ENCODE measurements at places on chromosomes 1 and 21.

GRCh38 chr1:75795703-75796193 is 934 bp upstream of the MSH4 start:
- no peak for DNase-seq

DNA sequence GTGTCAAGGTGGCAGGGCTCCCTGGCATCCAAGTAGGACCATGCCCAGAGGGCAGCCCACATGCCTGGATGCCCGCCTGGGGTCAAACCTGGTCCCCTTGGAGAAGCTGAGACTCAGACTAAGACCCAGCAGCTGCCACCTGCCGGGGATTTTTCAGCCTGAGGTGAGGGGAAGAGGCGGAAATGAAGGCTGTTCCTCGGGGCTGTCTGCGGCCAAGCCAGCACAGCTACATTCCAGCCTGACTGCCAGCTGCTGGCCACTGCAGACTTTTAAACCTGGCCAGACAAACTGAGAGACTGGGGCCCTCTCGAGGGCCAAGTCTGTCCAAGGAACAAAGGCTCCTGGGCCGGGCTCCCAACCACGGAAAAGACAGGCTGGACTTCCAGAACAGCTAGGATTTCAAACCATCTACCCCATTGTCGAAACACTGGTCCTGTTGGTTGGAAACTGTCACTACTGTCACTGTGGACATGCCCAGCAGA is 21.9 kb upstream of the PLEKHG5 start:
- no peak for DNase-seq

DNA sequence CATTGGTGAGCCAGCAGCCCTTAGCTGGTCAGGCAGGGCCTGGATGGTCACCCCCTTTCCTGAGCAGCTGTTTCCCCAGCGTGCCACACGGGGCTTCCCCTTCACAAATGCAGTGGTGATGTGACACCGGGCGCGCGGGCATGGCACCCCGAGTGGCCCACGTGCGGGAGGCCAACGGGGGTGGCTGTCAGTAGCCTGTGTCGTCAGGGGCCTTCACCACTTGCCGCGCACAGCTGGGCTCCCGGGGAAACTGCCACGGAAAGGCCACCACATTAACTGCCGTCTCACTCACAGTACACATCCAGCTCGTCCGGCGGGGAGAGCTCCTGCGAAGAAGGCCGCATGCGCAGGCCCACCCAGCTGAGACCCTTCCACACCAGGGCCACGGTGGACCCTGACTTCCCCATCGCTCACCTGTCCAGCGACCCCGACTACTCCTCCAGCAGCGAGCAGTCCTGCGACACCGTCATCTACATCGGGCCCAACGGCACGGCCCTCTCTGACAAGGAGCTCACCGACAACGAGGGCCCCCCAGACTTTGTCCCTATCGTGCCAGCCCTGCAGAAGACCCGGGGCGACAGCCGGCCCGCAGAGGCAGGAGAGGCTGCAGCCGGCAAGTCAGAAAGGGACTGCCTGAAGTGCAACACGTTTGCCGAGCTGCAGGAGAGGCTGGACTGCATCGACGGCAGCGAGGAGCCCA is 530.5 kb downstream of the KIF26B start:
- DNase-seq, result no peak

DNA sequence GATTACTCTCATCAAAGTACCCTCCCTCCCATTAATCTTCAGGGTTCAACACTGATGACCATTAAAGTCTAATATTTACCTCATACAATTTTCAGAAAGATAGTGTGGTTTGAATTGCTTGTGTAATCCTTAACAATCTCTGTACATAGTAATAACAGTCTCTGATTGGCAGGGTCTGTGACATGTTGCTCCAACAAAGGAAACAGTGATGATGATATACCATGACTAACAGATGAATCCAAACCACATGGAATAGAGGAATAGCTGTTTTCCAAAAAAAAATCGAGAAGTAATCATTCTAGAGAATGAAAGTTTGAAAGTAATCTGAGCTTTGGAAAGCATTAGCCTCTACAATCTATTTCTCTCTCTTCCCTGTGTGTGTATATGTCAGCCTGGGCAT is 610.1 kb upstream of the NEGR1 start:
- DNase-seq, result peak; percentile 10

DNA sequence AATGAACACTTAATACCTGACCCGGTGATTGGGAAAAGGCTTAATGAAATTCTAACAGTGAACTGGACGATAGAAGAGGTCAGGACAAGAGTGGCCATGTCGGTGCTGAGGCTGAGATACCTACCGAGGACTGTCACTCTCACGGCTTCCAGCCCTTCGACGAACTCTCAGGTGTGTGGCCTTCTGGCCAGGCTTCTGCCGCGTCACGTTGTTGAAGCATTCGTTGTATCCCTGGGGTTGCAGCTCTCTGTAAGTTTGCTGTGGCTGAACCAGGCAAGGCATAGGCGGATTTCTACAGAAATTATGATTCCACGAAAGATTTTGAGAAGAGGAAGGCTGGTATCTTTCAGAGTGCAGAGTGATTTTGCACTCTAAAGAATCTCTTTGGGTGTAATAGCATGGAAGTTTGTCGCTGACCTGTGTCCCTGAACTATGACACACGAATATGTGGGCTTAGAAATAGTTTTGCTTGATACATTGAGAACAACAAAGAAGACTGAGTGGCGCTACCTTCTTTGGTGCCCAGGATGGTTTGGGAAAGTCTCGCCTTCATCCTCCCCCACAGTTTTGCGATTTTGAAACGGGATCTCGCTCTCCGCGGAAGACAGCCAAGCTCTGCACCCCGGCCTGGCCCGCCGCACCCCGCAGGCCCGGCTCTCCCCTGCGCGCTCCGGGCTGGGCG is 403 bp upstream of the EPHX4 start:
- DNase-seq, result no peak

GRCh38 chr1:33864460-33865389 is 846 bp downstream of the HMGB4 start:
- no peak for DNase-seq

DNA sequence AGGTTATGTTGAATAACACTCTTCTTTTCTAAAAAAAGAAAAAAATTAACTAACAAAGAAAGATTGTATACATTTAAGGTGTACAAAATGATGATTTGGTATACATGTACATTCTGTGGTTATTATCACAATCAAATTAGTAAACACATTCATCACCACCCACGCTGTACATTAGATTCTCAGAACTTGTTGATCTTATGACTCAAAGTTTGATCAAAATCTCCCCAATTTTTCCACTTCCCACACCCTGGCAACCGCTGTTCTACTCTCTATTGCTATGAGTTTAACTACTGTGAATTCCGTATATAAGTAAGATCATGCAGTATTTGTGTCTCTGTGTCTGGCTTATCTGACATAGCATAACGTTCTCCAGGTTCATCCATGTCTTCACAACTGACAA is 469.5 kb upstream of the CHRM3 start:
- no peak for DNase-seq

- DNase-seq, result peak; percentile 69
Observed at GRCh38 chr1:241837901-241838300, 10.1 kb upstream of the EXO1 start.

- DNase-seq, result no peak
Observed at GRCh38 chr21:17752171-17752570, 67.0 kb downstream of the C21orf91 start.

- no peak for DNase-seq
Observed at GRCh38 chr1:160009801-160010200, 22.0 kb downstream of the PIGM start.

DNA sequence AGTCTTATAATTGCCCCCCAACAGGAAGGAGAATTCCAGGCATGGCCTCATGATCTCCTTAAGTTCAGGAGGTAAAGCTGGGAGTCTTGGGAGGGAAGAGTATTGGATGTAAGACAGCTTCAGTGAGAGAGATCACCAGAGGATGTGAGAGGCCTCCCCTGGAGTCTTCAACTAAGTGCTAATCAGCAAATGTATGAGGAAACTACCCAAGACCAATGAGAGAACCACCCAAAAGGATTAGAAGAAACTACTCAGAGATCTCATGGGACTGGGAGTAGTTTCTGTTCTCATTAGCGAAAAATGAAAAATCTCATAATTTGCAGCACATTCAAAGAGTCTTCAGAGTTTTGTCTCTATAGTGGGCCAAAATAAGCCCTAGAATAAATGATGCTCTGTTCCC is 36.6 kb upstream of the WNT2B start:
- DNase-seq, result no peak

DNA sequence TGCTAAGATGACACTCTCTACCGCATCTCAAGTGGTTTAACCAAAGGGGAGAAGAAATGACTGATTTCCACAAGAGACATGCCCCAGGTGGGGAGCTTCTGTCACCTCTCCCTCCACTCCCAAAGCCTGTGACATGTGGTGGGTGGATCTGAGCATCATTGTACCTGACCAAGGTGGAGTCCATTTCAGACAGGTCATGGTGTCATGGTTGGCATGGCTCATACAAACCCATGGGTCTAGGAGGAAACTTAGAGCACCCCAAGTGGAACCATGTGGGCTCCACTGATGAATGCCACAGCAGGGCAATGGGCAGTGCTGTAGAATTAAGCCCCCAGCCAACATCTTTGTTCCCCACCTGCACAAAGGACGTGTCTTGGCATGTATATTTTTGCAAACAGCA is 131.5 kb upstream of the EDN2 start:
- DNase-seq, result no peak

DNA sequence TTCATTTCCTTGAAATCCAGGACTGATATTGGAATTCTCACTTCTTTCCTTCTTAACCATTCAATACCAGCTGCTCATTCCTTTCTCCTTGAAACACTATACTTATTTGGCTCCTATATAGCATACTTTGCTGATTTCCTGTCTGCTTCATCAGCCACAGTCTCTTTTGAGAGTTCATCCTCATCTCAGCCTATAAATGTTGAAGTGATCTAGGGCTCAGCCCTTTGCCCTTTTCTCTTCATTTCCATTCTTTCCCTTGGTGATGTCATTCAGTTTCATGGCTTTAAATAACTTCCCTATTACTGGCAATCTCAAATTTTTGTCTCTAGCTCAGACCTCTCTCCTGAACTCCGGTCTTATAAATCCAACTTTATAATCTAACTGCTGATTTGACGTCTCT is 24.1 kb upstream of the RABGAP1L start:
- no peak for DNase-seq

DNA sequence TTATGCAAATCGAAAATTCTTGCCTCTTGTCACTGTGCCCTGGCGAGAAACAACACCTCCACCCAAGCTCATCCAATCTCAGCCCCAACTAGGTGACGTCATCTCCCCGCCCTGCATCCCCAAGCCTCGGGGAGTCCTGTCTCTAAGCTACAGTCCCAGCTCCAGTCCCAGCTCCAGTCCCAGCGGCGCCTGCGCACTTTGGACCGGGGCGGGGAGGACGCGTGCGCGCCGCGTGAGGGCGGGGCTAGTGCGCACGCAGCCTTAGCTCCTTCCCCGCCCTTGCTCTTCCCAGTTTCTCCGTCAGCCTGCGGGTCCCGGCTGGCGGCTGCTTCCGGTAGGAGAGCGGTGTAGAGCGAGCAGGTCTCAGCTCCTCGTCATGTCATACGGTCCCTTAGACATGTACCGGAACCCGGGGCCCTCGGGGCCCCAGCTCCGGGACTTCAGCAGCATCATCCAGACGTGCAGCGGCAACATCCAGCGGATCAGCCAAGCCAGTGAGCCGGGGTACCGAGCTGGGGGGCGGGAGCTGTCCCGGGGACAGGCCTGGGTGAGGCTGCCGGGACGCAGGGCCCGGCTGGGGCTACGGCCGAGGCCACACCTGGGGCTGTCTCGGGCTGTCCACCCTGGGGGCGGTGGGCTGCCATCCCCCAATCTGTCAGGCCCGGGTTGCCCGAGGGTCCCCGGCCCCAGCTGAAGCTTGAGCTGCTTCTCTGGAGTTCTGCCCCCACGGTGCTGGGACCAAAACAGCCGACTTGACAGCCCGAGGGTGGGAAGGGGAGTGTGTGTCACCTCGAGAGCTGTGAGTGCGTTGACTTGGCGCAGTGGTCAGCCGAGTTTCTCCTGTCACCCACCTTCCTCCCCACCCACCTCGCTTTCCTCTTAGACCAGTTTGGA is at the start of gene STX12:
Gene STX12 (plus strand): TSS at position 288 of the 894 bp plus-strand sequence. CDS start 89 bp downstream, at position 377.
- DNase-seq, result peak; percentile 100
